ENCODE measurements at places on chromosomes 7 and 10.
A peak's percentile ranks its signal among the peaks of the same experiment; 100 is the strongest.

DNA sequence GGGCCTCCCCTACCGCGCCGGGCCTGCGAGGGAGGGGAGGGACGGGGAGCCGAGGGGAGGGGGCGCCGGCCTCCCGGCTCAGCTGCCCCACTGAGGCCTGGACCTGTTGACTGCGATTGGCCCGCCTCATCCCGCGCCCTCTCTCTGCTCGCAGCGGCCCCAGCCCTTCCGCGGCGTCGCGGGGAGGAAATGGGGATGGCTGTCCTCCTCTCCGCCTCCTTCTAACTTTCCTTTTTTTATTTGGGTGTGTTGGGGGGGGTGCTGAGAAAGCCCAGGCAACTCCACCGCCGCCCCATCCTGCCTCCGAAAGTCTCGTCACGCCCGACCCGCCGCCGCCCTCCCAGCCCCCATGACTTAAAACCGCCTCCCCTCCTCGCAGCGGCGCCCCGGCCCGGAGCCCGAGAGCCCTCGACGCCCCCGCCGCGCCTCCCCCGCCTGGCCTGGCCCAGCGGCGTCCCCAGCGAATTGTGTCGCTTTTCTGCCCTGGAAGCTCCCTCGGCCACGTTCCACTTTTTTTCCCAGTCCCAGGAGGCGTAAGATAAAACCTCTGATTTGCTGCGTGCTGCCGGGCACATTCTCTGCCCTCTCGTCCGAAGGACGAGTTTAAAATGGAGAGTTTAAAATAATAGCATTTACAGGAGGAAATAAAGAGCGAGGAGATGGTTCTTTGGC, 842 bp upstream of the SKIDA1 start:
- DNase-seq = no peak

DNA sequence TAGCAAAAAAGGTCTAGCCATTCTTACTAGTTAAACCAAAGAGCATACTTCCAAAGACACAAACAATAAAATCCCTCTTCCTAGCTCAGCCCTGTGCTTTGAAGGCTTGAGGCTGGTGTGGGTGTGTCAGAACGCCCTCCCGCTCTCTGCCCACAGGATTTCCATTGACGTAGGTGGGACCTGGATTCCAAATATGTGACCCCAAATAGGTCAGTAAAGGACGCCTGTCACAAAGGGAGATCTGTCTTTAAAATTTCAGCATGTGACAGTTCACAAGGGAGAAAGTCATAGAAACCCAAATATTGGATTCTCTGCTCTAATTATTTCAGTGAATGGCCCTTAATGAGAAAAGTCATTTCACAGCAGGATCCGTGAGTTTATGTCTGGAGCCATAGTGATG, 39.9 kb upstream of the LYZL1 start:
- no peak for DNase-seq

GRCh38 chr10:74743401-74743800, 83.0 kb upstream of the KAT6B start:
- no peak for DNase-seq

DNA sequence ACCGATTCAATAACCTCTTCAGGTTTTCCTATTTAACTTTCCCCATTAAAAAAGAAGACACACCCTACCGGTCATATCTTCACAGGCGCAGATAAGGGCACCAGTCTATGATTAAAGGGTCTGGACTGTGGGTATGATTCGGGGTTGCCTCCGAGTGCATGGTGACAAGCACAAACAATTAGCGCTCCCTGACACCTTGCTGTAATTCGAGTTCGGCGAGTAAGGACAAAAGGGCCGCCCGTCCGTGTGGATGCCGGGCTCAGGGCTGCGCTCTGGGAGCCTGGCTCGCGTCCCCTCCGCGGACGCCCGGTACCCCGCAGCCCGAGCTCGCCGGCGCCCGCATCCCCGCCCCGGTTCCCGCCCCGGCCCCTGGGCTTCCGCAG, 111.9 kb upstream of the RHEB start:
- peak; percentile 11 for DNase-seq

DNA sequence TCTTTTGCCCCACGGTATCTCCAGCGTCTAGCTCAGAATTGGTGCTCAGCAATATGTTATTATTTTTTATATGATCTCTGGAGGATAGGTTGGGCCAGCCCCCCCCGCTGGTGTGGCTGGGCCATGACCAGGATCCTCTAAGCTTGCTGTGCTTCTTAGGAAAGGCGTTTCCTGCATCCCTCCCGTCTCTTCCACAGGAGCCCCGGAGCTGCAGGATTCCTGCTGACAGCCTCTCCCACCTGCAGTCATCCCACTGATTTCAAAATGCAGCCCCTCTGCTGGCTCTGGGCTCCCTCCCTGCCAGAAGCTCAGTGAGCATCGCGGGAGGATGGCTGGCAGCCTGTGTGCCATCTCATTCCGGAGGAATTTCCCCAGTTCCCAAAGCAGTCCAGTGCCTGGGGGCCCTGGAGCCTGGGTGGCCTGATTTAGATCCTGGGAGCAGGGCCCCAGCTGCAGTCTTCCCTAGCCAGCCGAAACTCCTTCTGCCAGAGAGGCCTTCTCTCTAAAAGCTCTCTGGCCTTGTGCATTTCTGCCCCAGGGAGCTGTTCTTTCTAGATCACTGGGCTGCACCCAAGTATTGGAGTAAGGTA, 21.8 kb upstream of the GOLGA7B start:
- no peak for DNase-seq

- no peak for DNase-seq
Measured at GRCh38 chr10:23157691-23158369, 34.3 kb upstream of the PTF1A start.

DNA sequence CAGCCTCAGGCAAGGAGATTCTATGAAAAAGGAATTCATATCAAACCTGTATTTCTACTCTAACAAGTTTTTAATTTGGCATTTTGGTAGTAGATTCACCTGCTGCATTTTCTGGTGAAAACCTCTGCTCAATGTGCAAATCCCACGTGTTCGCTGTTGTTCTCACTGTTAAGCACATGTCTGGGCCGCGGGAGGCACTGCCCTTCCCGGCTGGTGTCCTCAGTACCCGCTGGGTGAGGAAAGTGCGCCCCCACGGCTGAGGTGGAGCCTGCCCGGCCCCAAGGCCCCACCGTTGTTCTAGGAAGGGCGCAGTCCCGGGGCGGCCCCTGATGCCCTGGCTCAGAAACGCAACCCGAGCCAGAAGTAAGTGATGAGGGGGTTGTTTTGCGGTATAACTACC, 193.4 kb upstream of the VWC2 start:
- DNase-seq = no peak

DNA sequence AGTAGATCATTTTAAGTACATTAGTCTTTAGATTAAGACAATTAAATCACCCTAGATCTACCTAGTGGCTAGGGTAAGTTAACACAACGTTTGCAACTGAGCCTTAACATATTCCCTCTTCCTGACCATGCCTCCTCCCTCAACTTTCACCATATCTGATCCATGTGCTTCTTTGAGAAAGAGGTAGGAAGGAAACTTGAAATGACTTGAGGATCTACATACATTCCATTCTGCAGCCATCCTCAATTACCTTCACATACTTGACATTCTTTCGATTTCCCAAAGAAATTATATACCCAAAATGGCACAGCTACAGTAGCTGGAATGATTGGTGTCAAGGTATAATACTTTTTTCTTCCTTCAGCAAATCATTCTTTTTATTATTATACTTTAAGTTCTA, 12.9 kb upstream of the SEPTIN7 start:
- DNase-seq = no peak

GRCh38 chr7:31516680-31517502, 3.0 kb downstream of the ITPRID1 start:
- DNase-seq = no peak

GRCh38 chr10:63415640-63416244, 50.0 kb downstream of the JMJD1C start:
- no peak for DNase-seq

GRCh38 chr7:2800220-2800930, 43.7 kb downstream of the GNA12 start:
- DNase-seq = no peak

DNA sequence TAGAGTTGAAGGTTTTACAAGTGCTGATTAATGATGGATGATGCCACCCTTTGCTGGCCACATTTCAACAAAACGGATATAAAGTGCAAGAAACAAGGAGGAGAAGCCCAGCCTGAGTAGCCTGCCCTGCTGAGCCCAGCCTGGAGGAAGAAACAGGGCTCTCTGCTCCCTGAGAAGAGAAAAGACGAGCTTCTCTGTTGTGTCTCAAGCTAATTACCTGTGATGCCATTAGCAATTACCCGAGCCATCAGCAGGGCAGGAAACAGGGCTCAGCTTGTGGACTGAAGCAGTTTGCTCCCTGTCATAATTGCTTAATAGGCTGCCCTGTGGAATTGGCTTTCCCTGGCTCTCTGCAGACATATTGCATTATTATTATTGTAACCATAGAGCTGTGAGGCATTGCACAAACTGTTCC, 709.3 kb upstream of the AUTS2 start:
- DNase-seq = no peak

GRCh38 chr7:103348452-103348851, 1.0 kb downstream of the PSMC2 start:
- no peak for DNase-seq

DNA sequence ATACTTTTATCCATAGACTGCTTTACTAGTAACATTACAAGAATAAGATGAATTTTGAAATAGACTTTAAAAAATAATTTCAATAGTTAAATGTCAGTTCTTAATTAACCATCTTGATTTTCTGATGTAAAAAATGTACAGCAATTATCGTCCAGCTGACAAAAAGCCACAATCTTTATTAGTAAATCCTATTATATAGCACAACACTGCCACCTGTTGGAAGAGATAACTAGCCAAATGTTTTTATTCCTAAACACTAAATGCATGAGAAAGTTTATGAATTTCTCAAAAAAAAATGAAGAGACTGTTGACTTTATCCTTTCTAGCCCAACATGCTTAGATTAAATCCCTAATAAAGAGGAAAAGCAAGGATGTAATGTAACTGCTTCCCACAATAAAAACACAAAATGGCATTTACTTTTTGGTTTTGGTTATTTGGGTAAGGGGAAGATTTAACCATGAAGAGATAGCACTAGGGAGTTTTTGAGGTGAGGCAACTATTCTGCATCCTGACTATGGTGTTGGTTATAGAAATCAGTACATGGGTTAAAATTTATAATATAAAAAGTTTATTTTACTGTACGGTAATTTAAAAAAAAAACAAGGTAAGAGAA, 8.0 kb downstream of the COA1 start:
- no peak for DNase-seq

- DNase-seq = peak; percentile 96
Measured at GRCh38 chr10:102713814-102714620, at the start of gene ARL3. Gene ARL3 (minus strand): TSS chr10:102714397. CDS start chr10:102714275, 122 bp downstream.

- DNase-seq = no peak
Measured at GRCh38 chr10:85080934-85081333, 752.5 kb downstream of the CCSER2 start.

DNA sequence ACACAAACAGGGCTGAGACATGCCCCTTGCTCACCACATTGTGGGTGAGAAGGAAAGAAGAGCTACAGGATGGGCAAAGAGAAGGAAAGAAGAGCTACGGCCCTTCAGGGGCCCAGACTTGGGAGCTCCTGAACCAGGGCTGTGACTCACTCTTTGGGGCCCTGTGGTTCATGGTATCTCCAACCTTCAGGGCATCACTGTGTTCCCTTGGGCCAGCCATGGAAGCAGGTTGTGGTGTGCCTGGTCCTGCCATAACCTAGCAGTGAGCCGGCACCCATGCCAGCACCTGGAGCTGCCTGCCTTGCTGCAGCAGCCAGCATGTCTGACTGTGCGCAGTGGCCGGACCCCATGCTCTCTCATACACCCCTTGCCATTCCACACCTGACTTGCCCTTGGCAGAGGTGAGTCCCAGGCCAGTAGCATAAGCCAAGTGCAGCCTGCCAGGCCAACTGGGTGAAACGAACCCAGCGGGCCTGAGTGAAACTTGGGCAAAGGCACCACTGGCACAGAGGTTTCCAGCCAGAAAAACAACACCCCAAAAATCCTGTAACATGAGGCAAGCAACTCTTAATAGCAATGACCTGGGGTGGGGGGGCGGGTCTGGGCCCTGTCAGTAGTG, 89.0 kb upstream of the CACUL1 start:
- DNase-seq = no peak

GRCh38 chr10:30656233-30656632, 26.7 kb upstream of the LYZL2 start:
- no peak for DNase-seq

- no peak for DNase-seq
Measured at GRCh38 chr7:122525355-122525754, 173.6 kb downstream of the RNF133 start.

DNA sequence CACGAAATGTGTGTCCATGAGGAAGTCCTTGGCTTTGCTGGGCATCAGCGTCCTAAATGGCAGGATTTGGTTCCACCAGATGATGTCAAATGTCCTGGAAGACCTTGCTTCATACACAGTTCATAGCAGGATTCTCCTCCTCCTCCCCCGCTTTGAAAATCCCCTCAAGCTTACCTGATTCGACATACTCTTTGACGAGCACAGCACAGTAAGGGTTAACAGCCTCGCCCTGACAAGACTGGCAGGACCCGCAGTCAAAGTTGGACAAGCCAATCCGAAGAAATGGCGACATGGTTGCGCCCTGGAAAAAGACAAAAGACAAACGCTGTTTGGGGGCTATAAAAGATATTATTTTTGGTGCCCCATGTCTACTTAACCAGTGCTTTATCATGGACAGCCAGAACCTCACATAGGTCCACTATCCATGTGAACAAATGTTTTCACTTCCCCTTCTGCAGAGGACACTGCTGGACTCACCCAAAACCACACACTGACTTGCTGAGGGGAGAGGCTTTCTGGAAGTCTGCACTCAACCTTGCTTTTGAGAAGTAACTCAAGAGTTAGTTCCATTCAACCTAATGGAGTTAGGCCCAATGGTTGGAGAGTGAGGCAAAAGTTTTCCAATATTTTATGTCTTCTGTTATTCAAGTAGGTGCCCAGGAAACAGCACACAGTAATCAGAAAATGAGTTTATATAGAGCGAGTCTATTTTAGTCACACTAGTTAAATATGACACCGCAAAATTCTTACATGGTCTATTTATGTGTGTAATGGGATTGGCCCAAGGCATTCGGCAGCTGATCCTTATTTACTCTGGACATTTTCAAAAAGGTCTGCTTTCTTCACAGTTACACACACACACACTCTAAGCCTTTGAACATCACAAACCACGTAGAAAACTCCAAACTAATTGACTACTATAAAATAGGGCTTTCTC, 65.0 kb downstream of the PRKCQ start:
- DNase-seq = no peak

DNA sequence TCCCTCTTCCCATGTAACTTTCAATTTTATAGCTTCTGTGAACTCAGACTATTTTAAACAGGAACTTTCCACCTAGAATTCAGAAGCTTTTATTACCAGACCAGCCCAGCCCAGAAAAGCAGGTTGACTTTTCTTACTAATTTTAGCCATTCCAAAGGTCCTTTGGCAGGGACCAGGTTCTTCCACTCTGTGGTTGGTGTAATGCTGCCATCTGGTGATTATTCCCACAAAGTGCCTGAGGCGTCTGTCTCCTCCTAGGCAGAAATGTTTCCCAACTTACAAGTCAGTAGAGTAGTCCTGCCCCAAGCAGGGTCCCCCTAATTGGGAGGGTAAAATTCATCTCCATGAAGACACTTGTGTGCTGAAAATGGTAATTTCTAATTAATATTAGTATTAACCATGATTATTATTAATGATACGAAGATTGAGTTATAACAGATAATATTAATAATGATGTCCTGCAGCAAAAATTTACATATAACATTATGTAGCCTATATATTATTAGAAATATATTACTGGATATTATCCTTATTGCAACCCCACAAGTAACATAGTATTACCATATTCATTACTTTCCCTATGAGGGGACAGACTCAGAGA, 53.0 kb upstream of the PPP1R17 start:
- DNase-seq = no peak
